Tibial artery (tissue), 4 donors: ENCODE measurements at places on chromosomes 7 and 10.

DNA sequence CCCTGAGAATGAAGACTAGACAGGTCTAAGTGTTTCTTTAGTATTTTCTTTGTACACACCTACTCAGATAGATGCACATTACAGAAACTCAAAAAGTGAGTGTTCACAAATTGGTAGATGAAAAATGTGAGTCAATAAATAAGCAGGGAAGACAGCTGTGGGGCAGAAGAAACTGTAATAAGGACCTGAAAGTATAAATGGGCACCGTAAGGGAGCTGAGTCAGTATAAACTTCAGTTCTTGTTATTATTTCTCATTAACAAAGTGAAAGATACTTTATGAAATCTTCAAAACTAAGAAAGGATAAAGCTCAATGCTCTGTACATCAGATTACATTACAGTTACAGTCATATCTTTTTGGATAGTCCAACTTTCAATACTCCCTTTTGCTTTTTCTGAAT lies 2.5 kb downstream of the MTPN start:
- no peak for DNase-seq

DNA sequence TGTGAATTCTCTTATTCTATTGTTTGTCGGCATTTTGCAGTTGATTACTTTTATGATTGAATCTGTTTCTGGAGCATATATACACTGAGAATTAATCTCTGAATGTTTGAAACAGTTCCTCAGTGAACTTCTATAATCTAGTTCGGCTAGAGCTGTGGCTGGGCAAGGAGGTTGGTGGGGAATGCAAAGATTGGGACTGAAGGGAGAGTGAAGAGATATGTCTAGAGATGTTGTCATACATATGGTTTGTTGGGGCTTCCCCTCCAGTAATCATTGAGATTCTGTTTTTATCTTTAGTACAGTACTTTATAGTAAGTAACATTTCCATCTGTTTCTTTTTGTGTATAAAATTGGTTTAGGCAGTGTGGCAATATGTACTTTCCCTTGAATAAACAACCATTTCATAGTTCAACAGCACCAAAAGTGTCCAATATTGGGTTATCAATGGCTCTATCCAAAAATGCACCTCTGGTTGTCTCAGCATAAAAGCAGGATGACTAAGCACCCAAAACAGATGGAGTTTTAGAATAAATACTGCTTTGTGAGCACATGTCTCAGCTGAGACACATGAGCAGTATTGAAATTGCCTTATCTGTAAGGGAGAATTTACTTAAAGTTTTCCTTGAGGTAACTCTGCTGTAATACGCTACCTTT lies 36.7 kb downstream of the WAC start:
- no peak for DNase-seq

GRCh38 chr10:86402283-86402941 lies 35.8 kb upstream of the GRID1 start:
- no peak for DNase-seq

- DNase-seq: no peak
These were observed 7.1 kb downstream of the SND1 start for GRCh38 chr7:127658970-127659630.
